ENCODE measurements at places on chromosomes 12 and 14.

- DNase-seq: no peak
These were observed 177.5 kb downstream of the PELI2 start for GRCh38 chr14:56295743-56296142.

GRCh38 chr12:47112679-47113078 lies 32.9 kb upstream of the AMIGO2 start:
- DNase-seq: no peak

DNA sequence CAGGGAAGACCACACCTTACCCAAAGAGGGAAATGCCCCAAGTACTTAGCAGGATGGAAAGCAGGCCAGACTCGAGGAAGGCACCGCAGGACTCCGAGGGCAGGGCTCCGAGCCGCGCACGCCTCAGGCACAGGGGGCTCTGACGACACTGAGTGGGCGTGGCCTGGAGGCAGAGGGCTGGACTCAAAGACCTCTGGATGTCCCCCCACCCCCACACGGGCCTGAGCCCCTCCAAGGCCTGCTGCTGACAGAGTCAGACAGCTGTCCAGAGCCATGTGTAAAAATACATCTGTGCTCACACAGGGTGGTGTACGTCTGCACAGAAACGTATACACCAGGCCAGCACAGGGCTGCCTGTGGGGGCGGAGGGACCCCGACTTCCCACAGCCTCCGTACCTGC lies 1.4 kb downstream of the AKT1 start:
- peak; percentile 26 for DNase-seq

GRCh38 chr12:47725893-47726292 lies 603 bp upstream of the ENDOU start:
- DNase-seq: no peak

DNA sequence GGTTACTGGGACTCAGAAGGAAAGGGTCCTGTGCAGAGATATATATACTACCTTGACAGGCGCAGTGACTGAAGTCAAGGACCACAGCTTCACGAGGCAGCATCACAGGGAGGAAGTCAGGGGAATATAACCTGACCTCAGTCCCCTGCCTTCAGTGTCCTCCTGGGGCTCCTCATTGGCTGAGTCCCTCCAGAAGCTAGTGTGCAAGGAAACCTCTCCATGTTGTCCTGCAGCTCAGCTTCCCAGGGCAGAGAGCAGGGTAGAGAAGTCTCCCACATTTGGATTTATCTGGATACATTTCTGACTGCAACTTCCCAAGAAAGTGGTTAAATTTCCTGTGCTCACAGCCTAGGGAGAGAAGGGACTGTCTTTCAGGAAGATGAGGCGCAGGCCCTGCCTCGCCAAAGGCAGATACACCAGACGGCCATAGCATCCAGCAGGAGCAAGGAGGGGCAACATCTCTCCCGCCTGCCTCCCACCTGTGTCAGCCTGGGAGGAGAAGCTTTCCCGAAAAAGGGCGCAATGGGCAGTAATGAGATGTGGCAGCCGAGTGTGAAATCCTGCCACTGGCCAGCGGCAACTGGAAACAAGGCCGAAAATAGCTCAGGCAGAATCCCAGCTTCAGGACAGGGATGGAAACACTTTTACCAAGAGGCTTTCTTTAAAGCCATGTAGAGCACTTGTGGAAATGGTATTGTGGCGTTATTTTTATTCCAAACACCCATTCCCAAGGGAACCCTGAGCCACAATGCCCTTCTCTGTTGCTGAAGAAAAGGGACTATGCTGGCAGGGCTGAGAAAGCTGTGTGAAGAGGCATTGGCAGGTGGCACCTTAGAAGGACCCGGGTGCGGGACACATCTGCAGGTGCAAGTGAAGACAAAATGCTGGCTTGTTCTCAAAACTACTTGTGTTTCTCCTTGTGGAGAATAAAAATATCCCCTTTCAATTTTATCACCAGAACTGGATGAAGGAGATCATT lies 54.9 kb upstream of the HIF1A start:
- no peak for DNase-seq

- DNase-seq: no peak
These were observed 352.4 kb downstream of the TMEM132D start for GRCh38 chr12:129551441-129551840.

DNA sequence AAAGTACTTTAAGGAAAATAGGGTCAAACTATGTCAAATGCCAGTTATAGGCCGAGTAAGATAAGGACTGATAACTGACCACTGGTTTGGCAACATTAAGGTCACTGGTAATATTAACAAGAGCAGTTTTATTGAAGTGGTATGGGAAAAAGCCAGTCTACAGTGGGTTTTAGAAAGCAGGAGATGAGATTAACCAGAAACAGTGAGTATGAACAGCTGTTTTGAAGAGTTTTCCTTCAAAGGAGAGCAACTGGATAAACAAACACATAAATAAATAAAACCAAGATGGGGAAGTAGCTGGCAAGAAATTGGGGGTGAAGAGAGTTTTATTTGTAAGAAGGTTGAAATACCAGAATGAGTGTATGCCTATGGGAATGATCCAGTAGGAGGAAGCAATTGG lies 30.3 kb downstream of the KITLG start:
- DNase-seq: no peak

DNA sequence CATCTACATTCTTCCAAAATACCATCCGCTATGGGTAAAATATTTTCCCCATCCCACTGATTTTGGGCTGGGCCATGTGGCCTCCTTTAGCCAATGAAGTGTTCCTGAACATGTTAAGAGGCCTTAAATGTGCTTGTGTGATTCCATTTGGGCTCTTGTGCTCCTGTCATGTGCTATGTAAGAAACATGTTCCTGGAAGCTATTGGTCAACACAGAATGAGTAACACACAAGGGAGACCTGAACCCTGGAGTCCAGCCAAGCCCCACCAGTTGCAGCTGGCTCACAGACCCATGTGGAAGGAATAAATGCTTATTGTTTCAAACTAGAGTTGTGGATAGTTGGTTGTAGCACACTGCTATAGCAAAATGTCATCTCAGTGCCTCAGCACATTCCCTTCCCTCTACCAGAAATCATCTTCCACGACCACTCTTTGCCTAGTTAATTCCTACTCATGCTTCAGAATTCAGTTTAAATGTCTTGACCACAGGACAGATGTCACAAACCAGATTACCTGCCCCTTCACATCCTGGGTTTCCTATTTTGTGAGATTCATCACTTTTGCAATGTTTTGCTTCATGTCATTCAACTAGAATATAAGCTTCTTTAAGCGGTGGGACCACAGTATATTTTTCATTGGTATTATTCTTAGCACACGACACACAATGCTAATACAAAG lies 217.3 kb upstream of the EEA1 start:
- DNase-seq: no peak

DNA sequence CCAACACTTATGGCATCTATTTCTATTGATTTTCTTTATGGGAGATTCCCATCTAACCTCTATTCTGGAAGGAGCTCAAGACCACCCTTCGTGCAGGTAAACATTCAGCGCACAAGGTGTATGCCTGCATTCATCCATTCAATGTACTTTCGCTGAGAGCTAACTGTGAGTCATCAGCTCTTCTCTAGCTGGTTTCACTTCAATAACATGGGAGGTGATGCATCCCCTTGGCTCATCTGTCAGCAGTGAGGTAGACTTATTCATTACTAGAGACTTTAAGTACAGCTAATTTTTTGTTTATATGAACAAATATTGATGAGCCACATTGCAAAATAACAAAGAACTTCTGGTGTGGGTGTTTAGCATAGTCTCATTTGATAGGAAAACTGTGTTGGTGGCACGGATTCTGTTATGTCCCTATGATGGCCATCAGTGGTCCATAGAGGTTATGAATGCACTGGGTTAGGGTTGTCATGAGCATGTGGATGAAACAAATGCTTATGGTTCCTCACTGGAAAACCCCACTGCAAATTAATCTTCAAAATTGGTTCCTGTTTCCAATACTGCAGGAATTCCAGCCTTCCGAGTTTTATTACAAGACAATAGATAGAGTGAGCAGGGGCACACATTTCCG lies 1151.0 kb downstream of the BCL11B start:
- peak; percentile 23 for DNase-seq

GRCh38 chr12:111353026-111353425 lies 15.9 kb downstream of the PHETA1 start:
- no peak for DNase-seq

DNA sequence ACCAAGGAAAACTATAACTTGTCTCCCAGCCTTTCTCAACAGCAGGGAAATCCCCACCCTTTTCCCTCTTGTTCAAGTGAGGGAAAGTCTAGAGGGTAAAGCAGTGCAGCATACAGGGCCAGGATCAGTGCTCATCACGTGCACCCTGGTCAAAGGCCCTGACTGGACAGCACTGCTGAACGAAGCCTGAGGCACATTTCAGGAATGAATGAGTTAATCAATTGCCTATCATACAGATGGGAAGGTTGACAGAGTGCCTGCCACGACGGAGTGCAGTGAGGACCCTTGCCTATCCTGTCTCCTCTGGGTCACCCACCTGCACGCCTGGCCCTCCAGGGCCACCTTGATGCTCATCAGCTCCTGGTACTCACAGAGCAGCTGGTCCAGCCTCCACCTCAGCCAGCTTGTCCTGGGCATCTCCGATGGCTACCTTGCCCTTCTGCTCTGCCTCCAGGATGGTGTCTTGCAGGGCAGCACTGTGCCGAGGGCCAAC lies 11.7 kb upstream of the KRT73 start:
- no peak for DNase-seq

DNA sequence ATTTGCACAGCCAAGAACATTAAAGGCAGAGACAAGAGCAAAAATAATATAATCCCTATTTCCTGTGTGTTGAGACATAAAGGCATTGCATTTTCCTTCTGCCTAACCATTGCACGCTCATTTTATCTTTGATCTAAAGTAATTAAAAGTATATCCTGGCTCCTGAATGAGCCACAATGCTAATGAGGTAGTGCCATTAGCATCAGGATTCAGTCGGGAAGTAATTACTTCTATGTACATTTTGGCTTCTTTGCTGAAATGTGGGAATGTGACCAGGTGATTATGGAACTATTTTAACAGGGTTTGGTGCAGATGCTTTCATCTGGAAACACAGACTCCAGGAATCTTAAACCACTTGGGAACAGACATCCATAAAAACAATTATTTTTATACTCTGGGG lies 77.4 kb downstream of the TMTC1 start:
- DNase-seq: no peak

DNA sequence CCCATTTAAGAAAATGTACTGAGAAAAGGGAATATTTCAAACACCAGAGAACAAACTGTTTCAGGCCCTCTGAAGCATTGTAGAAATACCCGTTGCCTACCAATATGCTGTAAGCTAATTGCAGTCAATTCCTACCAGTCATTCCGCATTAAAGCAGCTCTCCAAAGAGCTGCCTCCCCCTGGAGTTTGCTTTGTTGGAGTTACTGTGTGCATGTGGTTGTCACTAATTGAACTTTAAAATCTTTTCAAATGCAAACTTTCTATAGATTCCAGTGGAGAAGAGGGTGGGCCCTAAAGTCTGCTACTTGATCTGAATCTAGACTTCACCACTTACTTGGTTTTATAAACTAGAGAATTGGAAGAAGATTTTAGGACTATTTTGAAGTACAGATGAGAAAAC lies 112.7 kb downstream of the PLXNC1 start:
- DNase-seq: no peak

DNA sequence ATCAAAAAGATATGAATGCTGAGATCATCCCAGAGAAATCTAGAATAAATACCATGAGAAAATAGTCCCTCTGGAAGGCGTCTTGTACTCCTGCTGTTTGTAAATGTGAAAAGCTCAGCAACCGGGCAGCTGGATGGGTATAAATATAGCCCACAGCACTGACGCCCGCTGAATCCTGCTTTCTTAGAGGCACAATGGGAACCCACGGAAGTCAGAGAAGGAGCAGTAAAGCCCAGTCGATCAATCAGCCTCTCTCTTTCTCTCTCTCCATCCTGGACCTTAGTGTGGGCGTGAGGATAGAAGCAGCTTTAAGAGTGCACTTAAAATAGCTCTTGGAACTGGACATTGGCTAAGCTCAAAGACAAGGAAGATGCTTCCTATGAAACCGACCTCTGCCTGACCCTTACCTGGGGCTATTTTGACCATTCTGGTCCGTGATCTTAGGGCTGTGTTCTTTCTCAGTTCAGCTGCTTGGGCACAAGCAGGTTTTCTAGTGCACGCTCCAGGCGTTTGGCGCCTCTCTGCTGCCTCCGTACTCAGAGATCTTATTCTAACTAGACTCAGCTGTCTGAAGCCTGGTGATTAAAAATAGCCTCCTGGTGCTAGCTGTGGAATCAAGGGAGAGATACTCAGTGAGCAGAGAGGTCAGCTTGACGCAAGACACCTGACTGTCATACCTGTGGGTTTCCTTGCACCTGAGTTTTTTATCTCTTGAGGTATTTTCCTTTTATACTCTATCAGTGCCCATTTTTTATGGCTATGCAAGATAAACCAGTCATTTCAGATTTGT lies 144.6 kb downstream of the ETV6 start:
- no peak for DNase-seq

GRCh38 chr12:13252616-13253015 lies 56.1 kb downstream of the EMP1 start:
- DNase-seq: no peak

- DNase-seq: no peak
These were observed 7.3 kb downstream of the USP15 start for GRCh38 chr12:62267480-62267879.

DNA sequence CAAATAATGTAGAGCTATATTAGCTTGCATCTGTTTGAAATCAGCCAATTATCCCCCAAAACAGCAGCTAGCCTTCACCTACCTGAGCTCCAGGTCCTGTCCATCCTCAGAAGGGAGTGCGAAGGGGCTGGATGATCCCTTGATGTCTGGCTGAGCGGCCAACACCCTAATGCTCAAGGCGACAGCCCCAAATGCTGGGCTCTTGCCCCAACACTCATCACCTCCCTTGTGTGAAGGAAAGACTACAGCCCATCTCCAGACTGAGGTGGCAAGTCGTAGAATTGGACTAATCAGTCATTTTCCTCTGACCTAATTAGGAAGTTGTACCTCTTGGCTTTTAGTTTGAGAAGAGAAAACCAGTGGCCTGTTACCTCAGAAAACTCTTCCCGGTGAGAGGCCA lies 16.3 kb upstream of the MDM1 start:
- DNase-seq: no peak

- no peak for DNase-seq
These were observed 1.2 kb downstream of the ITGA5 start for GRCh38 chr12:54417712-54418440.

DNA sequence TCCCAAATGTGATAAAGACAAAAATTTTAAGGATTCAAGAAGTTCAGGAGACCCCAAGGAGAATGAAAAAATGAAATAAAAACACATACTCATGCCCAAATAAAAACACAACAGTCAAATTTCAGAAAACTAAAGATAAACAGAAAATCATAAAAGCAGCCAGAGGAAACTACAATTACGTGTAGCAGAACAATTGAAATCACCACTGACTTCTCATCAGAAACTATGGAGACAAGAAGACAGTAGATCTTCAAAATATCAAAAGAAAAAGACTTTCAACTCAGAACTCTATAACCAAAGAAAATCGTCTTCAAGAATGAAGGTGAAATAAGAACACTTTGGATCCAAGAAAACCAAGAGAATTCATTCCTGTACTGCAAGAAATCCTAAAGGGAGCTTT lies 54.9 kb downstream of the DIO3 start:
- no peak for DNase-seq
